ENCODE measurements at places on chromosomes 3 and 15.

- DNase-seq = no peak
Observed at GRCh38 chr3:128187495-128187894, 34.2 kb downstream of the EEFSEC start.

DNA sequence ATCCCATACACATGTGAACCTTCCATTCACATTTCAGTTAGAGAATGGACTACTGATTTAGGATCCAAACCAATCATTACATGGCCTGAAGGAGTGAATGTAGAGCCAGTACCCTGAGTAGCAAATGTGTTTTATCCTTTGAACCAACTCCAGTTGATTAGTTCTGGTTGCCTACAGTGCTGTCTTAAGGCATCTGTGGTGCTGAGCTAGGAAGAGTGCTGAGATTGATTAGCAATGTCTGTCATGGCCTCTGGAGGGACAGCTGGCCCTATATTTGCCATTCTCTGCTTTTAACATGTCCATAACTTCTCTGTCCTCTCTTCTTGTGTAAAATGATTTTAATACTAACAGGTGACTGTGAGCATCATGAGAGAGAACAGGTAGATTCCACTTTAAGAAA lies 11.1 kb downstream of the LRTM1 start:
- DNase-seq = no peak

DNA sequence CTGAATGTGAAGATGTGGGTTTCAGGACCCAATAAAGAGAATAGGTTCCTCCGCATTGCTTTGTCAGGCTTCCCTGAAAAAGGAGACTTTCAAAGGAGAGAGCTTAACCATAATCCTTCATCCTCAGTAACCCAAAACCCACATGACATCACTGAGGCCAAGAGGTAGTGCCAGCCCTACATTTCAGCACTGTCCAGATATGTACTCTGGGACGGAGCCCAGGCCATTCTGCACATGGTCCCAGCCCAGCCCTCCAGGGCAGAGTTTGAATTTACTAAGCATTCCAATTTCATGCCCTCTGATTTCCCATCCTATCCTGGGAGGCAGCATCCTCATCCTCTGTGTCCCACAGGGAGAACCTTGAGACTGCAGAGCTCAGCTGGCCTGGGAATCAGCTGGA lies 210.5 kb downstream of the GABRB3 start:
- no peak for DNase-seq

GRCh38 chr3:134163096-134163495 lies 87.6 kb downstream of the RYK start:
- no peak for DNase-seq

DNA sequence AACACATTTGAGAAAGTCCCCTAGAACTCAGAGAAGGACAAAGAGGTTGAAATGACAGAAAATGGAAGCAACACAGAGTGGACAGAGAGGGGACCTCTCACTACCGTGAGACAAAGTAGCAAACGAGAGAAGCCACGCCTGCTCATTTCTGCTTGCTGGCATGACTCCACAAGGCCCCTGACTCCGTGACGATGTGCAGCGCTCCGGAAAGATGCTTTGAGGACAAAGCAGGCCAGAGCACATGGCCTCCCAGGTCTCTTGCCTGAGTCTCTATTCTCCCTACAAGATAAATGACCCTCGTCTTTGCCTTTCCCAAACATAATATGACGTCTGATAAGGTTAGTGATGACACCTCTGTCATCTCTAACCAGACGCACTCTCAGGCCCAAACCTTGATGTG lies 63.8 kb upstream of the CTSH start:
- no peak for DNase-seq

- DNase-seq = no peak
Observed at GRCh38 chr15:90001062-90001682, at the start of gene ZNF710. Gene ZNF710 (plus strand): TSS chr15:90001324. CDS start chr15:90067138, 65,814 bp downstream.

GRCh38 chr3:146817704-146818103 lies 212.6 kb upstream of the PLSCR5 start:
- no peak for DNase-seq

DNA sequence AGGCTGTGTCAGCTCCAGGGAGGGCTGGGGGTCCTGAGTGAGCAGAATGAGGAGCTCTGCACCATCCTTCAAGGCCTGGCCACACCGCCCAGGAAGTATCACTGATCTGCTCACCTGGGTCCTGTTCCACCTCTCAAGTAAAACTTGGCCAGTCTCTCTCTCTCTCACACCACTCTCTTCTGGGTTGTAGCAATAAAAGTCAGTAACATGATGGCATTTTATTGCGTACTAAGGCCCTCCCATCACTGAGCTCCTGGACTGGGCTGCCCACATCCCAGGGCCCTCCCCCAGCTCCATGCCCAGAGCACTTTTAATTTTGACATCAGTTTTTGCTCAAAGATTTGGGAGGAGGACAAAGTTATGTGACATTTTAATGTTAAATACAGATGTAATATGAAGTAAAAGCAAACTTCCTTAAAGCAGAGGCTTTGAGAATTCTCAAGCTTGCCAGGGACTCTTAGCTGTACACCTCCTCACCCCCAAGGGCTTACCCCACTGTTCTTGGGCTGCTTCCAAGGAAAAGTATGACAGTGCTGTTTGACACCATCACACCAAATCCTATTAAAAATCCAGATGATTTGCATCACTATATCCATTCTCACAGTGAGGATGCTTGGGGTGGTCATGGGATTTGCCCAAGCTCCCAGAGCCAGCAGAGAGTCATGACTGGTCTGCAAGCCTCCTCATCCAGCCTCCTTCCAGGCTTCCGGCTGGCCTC lies 105.1 kb upstream of the SLCO2A1 start:
- no peak for DNase-seq

GRCh38 chr3:42130329-42131070 lies 39.3 kb downstream of the TRAK1 start:
- DNase-seq = no peak

DNA sequence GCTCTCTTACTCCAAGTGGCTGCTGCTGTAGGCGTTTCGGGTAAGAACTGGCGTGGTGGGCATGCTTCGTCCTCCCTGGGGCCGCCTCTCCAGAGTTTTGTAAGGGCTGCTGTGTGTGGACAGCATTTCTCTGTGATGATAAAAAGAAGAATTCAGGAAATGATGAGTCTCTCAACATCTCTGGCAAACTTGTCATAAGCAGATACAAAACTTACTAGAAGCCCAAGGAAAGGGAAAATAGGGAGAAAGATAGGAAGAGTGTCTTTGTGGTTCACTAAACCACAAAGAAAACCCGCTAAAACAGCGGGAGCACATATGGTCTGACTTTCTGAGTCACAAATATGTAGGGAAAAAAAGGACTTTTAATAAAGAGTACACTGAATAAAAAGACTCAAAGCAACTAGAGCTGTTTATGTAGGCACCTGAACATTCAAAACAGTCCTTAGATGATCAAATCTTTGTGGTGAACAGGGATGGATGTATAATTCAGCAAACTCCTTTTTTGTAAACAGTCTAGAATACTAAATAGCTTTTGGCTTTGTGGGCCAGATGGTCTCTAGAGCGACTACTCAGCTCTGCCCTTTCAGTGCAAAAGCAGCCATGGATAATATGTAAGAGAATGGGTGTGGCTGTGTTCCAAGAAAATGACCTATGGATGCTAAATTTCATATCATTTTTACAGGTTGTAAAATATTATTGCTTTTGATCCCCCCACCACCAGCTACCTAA lies 60.4 kb upstream of the LMOD3 start:
- no peak for DNase-seq

DNA sequence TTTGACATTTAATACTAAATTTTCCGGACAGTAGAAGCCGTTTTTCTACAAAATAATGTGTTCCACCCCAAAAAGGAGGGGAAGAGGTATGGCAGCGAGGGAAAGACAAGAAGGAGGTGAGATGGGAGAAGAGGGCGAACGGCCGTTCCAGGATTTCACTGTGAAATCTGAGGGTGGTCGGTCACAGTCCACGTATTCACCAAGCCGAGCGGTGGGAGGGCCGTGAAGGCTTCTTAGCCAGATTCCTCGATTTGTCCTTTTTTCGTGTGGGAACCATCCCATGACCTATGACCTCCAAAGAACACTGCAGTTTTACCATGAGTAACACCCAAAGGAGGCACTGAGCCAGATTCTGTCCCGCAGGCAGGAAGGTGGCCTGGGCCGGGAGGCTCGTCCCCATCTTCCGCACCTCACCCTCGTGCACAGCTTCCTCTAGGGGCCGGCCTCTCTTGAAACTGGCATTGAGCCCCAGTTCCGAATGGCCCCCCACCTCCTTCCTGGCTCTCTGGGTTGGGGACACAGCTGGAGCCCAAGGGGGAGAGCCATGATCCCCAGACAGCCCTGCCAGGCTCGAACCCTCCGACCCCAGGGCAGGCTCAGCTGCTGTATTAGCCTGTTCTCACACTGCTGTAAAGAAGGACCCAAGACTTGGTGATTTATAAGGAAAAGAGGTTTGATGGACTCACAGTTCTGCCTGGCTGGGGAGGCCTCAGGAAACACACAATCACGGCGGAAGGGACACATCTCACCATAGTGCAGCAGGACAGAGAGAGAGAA lies 23.7 kb downstream of the XXYLT1 start:
- DNase-seq = no peak

DNA sequence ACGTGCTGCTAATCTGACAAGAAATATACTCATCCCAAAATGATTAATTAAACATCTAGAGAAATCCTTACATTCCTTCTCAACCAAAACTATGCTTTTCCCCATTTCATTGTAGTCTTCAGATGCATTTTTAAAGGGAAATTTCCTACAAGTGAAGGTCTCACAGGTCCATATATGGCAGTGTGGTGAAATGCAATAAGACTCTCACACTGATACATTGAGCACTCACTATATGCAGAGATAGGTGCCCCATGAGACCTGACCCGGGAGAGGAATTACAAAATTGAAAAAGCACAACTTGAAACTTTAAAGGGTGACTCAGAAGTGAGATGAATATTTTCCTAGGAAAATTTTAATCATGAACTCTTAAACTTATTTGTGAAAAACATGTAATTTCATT lies 629.2 kb upstream of the NAALADL2 start:
- DNase-seq = no peak

DNA sequence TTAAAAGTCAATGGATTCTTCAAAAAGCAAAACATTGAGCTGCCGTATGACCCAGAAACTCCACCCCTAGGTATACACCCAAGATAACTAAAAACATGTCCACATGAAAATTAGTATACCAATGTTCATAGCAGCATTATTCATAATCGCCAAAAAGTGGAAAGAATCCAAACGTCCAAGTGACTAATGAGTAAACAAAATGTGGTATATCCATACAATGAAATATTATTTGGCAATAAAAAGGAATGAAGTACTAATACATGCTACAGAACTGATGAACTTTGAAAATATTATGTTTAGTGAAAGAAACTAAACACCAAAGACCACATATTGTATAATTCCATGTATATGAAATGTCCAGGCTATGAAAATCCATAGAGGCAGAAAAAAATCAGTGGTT lies 77.9 kb downstream of the THBS1 start:
- no peak for DNase-seq

GRCh38 chr3:194730365-194730764 lies 44.7 kb downstream of the FAM43A start:
- DNase-seq = no peak

GRCh38 chr3:132283916-132284405 lies 33.2 kb upstream of the ACP3 start:
- no peak for DNase-seq

GRCh38 chr3:71587958-71588357 lies 4.4 kb upstream of the FOXP1 start:
- no peak for DNase-seq

GRCh38 chr3:127800508-127800907 lies 21.8 kb downstream of the MGLL start:
- DNase-seq = no peak

Measured in stimulated activated CD8-positive, alpha-beta memory T cell treated with anti-CD3 and anti-CD28 coated beads, Interleukin-15, amount 100 ng/mL, for 24 hours (primary cell).